ENCODE measurements at places on chromosomes 2 and 18.

GRCh38 chr18:35566019-35566418 lies 15.5 kb upstream of the GALNT1 start:
- no peak for DNase-seq

DNA sequence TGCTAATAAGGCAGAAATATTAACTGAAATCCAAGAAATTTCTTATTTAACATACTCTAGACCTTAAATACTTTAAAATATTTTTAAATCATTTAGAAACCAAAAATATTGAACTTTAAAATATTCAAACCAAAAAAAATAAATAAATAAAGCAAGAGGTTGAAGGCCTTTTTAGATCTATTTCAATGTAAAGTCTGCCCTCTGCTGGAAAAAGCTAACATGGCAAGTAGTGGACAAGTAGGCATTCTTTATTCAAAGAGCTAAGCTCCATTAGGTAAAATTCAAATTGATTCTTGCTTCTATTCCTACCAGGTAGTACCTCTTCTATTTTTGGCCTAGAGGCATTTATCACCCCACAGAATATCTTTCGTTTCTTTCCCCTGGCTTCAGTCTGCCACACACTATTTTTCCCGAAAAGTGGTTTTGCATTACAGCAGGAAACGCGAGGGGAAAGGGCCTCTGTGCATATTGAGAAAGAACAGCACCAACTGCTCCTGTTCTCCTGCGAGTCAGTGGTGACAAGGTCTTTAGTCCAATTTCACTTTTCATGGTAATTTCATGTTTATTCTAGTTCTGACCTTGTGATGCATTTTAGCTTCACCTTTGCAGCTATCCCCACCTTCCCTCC lies 20.4 kb downstream of the IFIH1 start:
- DNase-seq = peak; percentile 74

GRCh38 chr2:16149349-16150243 lies 209.2 kb downstream of the MYCN start:
- no peak for DNase-seq

- no peak for DNase-seq
Observed at GRCh38 chr2:44139741-44140140, 28.9 kb upstream of the PPM1B start.

GRCh38 chr2:124919296-124919695 lies 894.2 kb downstream of the CNTNAP5 start:
- DNase-seq = no peak

- no peak for DNase-seq
Observed at GRCh38 chr2:151361674-151362370, 4.4 kb downstream of the TNFAIP6 start.

- no peak for DNase-seq
Observed at GRCh38 chr18:74856434-74856833, 258.8 kb downstream of the ZNF407 start.

DNA sequence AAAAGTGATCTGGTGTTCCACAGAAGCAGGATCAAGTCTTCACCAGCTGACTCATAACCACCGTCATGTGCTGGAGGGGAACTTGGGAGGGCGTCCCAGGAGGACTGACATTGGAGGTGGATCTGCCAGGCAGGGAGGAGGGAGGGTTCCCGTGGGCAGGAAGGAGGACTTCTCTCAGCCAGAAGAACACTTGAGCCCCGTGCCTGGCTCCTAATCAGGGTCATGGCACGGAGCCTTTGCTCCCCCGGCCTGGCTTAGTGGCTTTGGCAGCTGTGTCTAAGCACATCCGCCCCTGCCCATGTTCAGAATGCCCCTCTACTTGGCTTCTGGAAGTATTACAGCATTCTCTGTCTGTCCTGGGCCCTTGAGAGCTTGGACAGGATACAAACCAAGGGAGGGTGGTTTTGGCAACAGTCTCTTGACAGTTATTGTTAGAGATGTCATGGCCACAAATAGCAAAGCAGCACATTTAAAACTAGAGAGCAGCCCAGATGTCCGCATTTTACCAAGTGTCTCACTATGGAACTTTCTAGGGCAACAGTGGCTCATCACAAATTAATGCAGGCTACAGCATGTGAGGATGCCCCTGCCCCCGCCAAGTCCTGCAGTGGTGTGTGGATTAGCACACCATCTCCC lies 11.5 kb downstream of the PPP1R7 start:
- DNase-seq = no peak

- DNase-seq = peak; percentile 71
Observed at GRCh38 chr2:3423492-3424170, 44.1 kb downstream of the TRAPPC12 start.

GRCh38 chr18:9796935-9797549 lies 88.7 kb upstream of the TXNDC2 start:
- DNase-seq = no peak

DNA sequence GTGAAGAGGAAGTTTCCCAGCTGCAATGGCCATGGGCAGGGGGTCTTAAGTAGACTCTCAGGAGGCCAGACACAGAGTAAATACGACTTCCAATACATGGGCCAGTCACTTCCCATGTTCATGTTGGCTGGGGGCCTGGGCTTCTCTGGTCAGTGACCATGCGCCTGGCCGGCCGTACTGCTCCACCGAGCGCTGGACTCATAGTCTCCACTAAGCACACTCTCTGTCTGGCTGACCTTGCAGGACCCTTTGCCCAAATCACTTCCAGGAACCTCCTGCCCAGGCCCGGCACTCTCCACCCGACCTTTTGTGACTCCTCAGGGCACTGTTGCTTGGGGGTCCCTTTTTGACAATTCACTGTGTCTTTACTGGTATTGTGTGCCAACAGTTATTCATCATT lies 69.3 kb downstream of the SOWAHC start:
- DNase-seq = no peak

- DNase-seq = no peak
Observed at GRCh38 chr2:107215401-107216350, 329.7 kb upstream of the ST6GAL2 start.

DNA sequence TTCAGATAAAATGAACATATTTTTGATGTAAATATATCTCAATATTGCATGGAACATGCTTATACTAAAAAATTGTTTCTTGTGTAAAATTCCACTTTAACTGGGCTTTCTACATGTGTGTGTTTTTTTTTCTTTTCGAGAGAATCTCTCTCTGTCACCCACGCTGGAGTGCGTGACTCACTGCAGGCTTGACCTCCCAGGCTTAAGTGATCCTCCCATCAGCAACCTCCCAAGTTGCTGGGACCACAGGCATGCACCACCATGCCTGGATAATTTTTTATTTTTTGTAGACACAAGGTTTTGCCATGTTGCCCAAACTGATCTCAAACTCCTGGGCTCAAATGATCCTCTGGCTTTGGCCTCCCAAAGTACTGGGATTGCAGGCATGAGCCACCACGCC lies 254.6 kb downstream of the LOXHD1 start:
- DNase-seq = no peak

DNA sequence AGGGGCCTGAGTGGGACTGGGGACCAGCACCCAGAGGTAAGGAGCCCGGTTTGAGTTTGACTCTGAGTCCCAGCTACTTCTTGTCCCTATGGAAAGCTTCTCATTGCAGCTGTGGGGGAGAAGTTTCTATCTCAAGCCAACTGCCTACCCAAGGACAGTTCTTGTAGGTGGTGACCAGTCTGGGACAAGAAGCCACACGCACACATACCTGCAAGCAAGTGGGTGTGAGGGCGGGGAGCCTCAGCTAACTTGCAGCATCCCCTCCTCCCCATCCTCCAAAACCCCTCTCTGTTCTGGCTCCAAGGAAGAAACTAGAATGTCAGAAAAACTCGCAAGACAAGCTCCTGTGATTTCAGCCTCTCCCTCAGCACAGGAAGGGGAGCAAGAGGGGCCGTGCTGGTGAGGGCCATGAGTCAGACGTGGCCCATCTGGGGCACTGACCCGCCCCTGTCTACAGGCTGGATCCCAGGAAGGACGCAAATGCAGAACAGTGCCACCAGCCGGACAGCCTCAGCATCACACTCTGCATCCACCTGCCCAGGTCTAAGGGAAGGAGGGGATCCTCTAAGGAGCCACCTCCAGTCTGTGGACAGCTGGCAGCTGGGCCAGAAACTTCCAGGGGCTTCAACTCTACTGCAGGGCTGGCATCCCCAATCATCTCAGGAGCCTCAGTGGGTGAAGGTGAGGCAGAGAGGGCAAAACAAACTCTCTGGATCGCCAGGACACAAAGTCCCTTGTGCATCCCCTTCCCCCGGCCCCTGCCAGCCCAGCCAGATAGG lies 103.4 kb downstream of the TNS1 start:
- DNase-seq = no peak

- no peak for DNase-seq
Observed at GRCh38 chr2:110124038-110124825, 8.6 kb upstream of the MALL start.

GRCh38 chr2:127621981-127622431 lies 23.9 kb upstream of the GPR17 start:
- DNase-seq = no peak

- DNase-seq = peak; percentile 51
Observed at GRCh38 chr18:9516437-9517064, 41.2 kb downstream of the RALBP1 start.

GRCh38 chr2:229900012-229900411 lies 21.8 kb downstream of the TRIP12 start:
- DNase-seq = no peak
